Stimulated activated CD4-positive, alpha-beta T cell treated with anti-CD3 and anti-CD28 coated beads, Interleukin-15, amount 100 ng/mL, for 1 hour (primary cell): ENCODE measurements at places on chromosomes 3 and 15.

DNA sequence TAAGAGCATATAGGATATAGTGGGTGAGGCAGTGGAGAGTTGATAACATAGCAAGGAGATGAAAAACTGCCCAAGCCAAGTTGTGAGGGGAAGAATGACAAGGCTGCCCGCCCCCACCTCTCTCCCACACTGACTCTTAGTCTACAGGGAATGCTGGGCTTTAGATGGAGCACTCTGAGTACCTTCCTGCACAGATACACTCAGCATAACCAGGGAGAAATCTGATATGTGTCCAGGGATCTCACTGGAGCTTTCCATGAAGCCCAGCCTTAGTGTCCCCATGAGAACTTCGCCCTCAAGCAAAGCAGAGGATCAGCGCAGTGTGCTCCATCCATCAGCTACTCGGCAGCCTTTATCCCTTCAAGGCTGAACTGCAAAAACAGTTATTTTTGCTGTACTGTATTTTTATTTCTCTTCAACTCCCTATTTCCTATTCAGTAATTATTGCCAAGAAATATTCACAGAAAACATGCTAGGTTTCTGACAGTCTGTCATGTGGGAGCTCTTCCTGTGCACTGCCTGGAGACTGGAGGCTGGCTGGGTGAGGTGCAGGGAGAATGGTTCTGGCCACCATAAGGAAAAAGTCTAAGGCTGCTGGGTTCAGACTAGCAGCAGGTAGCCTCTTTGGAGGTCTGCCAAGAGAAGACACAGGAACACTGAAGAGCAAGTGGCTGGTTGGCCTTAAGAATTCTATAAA is 475.2 kb upstream of the PPP2R3A start:
- no peak for DNase-seq

GRCh38 chr15:90876046-90876445 is 7.7 kb downstream of the FURIN start:
- DNase-seq = no peak

DNA sequence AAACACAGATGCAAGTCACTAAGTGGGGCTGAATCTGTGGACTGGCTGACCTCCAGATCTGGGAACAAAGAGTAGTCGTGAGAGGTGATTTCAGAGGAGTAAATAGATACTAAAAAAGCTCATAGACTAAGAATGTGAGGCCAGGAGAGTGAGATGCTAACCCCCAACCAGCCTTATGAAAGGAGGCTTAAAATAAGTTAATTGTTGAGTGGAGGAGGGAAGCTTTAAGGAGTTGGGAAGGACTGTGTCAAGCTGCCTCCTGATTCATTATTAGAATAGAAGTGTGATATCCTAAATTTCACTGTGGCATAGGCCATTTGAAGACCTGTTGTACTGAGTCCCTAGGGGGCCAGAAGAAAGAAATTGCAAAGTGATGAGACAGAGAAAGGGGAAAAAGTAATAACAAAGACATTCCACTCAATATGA is 107.6 kb downstream of the RBPMS2 start:
- DNase-seq = no peak

DNA sequence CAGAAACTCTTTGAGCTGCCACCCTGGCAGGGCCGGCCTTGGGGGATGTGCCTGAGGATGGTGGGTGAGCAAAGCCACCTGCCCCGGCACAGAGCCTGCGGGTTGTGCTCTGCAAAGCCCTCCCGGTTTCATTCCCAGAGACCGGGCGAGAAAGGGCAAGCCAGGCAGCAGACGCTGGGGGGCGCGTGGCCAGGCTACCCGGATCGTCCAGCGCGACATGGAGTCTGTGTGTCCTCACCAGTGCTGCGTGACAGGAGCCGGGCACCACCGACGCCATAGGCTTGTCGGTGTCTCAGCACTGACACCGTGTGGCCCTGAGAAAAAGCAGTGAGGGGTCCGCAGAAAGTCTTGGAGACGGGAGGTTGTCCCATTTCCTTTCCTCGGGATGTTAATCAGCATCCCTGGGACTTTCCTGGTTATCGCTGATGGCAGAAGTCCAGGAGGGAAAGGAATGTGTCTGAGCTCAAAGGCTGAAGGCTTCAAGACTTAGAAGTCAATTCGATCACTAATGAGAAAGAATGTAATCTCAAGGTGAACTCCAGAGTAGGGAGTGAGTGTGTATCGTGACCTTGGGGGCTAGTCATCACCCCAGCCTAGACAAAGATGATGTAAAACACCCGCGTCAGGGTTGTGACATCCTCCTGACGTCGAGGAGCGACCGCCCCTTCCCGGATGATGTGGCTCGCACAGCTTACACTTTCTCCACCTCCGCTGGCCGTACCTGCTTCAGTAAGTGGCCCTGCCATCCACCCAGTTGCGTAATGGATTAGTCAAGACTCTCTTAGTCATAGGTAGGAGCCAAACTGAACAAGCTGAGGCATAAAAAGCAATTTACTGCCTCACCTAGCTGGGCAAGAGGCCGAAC is 36.3 kb upstream of the PLA2G4E start:
- no peak for DNase-seq

- peak; percentile 28 for DNase-seq
These were observed 7.5 kb upstream of the PGPEP1L start for GRCh38 chr15:99014803-99015697.

DNA sequence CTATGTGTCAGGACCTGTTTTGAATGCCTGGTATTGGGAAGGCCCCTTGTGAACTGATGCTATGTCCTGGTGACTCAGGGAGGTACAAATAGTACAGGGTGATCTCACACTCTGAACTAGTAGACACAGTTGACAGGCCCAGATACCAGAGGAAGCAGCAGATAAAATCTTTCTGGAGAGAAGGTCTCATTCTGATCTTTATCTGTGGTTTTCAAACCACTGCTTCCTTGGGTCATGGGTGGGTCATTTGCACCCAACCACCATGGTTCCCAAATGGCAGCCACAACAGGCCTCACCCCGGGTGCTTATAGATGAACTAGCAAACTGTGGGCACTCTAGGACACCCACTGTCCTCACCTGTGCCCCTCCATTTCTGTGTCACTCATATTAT is 43.4 kb downstream of the PXYLP1 start:
- DNase-seq = no peak

DNA sequence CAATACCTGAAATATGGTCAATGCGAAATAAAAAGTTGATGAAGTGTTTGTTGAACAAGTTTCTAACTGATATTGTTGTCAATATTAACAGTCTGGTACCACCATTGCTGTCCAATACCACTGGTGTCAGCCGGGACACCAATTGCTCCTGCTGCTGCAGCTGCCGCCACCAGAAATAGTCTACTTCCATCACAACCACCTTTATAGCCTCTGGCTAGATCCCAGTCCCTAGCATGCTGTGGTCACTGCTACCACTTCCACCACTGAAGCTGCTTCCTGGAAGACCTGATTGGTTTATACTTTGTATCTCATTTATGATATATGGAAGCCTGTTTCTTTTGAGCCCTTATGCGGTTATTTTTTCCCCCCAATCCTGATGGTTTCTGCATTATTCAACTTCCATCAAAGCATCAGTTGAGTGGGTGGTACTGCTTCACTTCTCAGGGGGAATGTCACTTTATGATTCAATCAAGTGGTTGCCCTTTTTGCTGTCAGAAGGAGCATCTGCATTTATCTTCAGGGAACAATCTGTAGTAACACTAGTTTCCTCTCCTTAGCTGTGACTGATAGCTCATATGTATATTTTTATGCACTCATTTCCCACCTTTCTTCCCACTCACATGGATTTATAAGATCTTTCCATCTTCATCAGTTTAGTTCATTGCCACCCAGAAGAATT is 11.7 kb downstream of the LNP1 start:
- no peak for DNase-seq

DNA sequence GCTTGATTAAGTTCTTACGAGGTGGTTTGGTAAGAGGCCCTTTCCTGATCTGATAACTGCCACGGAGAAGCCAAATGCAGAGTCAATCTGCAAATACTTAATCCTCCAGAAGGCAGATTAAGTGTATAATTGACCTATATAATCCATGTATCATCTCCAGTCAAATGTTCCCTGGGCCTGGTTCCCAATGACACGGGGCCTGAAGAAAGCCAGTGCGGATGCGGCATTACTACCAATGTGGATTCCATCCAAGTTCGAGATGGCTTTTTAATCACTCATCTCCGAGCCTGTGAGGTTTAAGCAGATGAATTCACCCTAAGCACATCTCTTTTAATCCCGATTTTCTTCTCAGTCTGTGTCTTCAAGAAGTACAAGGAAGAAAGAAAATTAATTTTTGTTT is 60.0 kb upstream of the FEZF2 start:
- no peak for DNase-seq

DNA sequence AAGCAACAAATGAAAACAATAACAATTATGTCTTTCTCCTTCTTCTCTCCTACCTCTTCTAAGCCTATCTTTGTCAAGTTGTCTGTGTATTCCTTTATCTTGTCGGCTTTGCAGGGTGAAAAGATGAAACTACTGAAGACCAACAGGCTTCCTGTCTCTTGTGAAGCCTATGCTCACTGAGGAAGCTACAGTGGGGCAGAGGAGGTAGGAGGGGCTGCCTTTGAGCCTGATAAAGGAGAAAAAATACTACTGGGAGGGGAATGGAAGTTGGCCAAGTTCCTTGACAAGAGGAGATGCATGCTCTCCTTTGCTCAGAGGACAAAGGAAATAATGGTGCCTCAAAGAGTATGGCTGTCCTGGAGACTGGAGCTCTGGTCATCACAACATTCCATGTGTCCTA is 92.0 kb downstream of the IGSF11 start:
- no peak for DNase-seq
